ENCODE measurements at places on chromosomes 11 and 22.

DNA sequence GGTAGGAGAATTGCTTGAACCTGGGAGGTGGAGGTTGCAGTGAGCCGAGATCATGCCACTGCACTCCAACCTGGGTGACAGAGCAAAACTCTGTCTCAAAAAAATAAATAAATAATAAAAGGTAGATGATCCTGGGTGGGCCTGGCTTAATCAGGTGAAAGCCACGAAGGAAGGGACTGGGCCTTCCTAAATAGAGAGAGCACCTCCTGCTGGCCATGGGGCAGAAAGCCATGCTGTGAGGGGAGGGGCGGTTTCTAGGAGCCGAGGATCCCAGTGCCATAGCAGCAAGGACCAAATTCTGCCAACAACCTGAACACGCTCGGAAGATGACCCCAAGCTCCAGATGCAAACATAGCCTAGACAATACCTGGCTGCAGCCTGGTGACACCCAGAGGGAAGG is 24.5 kb upstream of the DGKZ start:
- no peak for DNase-seq

DNA sequence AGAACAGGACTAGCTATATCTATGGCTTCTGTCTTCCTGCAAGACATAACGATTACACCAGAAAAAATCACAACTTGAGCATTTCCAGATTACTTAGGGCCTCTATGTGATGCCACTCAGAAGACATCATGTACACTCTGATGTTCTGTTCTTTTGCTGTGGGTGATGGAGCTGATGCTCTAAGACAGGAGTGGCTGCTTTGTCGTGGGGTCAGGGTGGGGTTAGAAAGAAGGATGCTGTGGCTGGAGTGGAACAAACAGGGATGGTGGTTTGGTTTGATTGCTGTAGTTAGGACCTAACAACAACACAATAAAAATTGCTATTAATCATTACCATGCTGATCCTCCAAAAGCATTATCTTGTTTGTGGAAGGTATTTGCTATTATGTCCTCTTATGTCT is 120.3 kb upstream of the ARHGAP20 start:
- DNase-seq = no peak

DNA sequence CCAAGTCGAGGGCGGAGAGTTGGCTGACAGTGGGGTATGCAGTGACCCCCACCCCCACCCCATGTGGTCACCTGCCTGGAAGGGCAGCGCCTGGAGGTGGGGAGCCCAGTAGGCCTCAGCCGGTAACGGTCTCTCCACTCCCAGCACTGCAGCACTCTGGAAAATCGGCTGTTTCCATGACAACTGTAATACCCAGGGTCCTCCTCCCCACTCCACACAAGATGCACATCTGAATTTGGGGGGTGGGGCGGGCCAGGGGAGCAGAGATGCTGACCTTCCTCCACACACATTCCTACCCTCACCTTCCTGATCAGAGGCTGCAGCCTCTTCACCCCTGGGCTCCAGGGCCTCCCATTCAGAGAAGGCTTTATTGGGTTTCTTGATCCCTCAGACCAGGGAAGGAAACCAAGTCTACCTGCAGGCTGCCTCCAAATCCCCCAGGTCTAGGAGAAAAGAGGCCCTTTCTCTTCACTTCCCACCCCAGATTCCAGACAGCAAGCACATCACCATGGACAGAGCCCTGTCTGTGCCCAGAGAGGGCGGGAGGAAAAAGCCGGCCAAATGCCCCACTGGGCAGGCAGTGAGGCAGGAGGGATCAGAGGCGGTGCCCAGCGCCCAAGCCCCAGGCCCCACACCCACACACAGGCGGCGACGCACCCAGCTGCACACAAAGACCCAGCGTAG is 46.5 kb downstream of the SLC22A12 start:
- no peak for DNase-seq

- no peak for DNase-seq
Observed at GRCh38 chr22:24482575-24482974, 12.6 kb upstream of the UPB1 start.

GRCh38 chr11:748007-748359 is 719 bp downstream of the TALDO1 start:
- no peak for DNase-seq

GRCh38 chr22:19138217-19139000 is 6.0 kb downstream of the ESS2 start:
- DNase-seq = no peak

DNA sequence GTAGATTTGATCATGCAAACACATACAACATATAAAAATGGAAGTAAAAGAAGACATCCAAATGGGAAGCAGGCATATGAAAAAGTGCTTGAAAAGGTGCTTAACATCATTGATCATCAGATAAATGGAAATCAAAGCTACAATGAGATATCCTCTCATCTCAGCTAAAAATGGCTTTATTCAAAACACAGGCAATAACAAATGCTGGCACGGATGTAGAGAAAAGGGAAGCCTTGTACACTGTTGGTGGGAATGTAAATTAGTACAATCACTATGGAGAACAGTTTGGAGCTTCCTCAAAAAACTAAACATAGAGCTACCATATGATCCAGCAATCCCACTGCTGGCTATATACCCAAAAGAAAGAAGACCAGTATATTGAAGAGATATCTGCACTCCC is 549 bp upstream of the TCN1 start:
- no peak for DNase-seq

GRCh38 chr11:134032501-134033091 is 36.3 kb upstream of the JAM3 start:
- DNase-seq = no peak

- DNase-seq = no peak
Observed at GRCh38 chr11:65887723-65888162, 528 bp downstream of the FIBP start.

DNA sequence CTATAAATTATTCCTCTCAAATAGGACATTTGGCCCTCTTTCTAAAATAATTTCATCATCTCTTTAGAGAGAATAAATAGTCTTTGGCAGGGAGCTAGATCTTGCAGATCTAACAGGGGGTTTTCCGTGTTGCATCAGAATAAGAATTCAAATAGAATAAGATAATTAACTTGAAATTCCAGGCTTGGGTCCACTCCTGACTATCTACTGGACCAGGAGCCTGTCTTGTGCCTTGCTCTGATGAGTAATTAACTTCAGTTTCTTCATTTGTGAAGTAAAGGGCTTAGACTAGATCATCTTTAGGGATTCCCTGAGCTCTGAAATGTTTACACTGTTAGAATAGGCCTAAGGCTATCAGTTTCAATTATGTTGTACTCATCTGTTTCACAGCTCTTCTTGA is 23.5 kb upstream of the TMEM123 start:
- no peak for DNase-seq

GRCh38 chr11:79939111-79939510 is 498.3 kb upstream of the TENM4 start:
- no peak for DNase-seq

GRCh38 chr11:47863898-47864430 is 15.8 kb upstream of the NUP160 start:
- DNase-seq = no peak

DNA sequence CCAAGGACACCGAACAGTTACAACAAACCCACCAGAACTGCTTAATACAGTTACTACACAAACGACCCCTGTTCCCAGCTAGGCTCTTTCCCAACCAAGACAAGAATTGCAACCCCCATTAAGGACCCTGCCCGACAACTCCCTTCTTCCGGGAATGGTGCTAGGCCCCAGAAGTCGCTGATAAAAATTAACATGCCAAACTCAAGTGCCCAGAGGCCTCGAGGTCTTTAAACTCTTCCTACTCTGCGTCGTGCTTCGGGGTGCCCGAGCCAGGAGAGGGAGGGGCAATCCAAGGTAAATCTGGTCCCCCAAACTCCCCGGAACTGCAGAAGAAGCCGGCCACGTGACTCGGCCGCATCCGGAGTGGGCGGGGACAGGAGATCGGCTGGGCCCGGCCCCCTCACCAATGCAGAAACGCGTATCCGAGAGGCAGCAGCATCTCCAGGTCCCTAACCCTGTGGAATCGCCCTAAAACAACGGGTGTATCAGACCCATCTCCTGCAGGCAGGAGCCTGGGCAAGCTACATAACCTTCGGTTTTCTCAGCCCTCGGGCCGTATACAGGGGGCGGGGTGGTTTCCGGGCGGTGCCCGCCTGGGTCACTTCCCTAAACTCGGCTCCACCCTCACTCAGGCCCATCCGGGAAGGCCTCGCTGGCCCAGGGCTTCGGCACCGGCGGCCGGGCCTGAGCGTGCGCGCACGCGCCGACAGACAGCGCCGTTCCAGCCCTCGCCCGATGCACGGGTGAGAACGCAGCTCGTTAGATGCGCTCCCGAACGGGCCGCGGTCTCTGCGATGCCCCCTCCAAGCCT is 1.1 kb downstream of the CFL1 start:
- DNase-seq = peak; percentile 92

DNA sequence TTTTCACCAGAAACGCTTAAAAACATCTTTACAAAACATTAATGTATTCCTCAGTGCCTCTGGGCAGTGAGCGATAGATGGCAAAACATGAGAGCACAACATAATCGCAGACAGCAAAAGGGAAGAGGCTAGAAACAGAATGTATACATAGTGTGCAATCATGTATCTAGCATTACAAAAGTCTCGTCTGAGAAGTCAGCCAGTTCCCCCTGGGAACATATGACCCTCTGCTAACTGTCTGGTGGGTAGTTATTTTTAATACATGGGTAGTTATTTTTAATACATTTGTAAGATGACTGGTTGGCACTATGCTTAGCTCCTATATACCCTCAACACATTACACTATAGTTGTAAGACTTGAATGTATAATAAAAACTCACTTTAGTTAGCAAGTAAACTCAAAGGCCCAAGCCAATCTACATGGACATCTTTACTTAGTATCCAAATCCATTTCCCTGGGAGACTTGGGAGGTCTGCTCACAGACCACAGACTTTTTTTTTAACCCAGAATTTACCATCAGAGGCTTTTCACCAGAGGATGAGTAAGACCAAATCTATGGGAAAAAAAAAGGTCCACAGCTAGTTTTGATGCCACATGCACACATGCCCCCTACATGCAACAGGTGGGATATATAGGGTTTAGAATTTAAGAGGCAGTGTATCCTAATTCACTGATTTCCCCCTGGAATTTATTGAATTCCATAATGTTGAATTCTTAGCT is 71.7 kb downstream of the AMBRA1 start:
- no peak for DNase-seq

DNA sequence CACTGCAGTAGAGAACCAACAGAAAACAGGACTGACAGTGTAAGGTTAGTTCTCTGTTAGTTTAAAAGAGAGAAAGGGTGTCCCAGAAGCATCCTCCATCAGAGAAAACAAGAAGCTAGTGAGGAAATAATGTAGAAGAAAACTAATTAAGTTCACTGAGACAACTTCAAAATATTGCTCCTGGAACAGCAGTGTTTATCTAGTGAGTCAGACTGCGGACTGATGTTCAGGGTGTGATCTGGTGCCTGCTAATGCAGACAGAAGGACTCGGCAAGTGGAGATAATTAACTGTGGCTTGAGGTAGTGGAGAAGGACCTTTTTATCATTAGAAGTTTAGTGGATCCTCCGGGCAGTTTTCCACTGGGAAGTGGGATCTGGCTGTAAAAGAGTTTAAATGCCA is 55.4 kb downstream of the CDON start:
- no peak for DNase-seq

DNA sequence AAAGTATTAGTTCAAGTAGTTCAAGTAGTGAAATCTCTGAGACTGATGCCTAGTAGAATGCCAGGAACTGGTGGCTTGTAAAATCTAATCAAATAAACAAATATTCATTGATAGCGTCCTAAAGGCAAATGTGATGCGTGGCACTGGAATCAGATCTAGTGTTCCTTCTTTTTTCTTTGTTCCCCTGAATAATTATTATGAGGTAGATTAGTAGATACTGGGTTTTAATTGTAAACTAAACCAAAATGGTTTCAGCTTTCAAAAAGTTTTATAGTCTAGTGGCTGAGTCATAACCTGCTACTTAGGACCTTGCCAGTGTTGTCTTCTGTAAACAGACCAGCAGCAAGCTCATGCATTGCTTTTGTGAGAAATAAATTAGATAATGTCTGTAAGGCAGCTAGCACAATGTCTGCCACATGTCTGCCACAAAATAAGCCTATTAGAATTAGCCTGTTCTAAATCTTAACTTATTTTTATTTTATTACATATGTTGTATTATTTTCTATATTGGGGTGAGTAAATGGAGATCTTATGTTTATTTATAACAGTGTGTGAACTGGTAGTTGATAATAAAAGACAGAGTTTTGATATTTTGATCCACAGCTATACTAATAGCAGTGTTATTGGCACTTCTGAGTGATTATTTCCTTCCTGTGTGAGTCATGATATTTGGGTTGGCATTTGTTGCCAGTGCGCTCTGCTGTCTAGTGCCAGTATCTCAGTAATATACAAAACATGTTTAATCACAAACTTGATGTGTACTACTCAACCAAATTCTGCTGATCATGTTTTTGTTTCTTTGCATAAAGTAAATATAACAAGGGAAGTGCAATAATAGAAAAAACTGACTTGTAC is 135.7 kb downstream of the TMEM135 start:
- no peak for DNase-seq

DNA sequence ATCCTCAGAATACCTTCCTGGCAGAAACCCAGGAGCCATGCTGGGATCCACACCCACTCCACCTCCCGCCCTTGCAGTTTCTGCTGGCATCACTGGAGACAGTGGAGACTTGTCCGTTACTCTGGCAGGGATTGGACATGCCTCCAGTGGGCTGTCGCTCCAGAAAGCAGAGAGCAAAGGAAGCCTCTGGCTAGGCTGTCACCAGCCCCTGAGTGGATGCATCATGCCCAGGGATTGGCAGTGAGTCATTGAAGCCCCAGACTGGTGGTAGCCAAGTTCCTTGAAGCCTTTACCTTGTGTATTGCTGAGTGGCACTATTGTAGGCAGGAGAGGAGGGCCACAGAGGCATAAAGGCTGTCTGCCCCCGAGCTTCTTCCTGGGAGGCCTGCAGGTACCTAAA is 34.8 kb upstream of the E2F8 start:
- DNase-seq = no peak

All from Right ventricle myocardium superior (tissue), 1 donor.